CD8-positive, alpha-beta memory T cell (primary cell): ENCODE measurements at places on chromosomes 2 and 18. TPM values are rescaled to one million over a fixed set of nuclear protein-coding genes. Genes with fewer than 3 reads are reported as not detected.

DNA sequence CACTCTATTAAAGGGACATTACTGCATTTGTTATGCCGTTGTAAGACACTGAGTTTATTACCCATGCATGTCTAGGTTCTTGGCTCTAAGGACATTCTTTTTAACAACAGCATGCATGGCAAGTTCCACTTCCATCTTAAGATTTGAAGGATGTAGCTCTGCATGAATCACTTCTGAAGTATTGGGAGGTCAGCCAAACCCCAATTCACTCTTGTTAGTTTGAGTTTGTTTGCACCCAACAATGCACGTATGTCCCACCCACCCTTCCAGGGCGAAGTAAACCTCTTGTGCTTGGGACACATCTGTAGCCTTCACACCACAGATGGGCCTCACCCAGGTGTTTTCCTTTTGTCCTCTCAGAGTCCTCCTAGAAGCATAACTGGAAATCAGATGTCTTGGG is 5.6 kb upstream of the LAMA3 start:
- no peak for DNase-seq

- DNase-seq: no peak
These were observed 1342.0 kb upstream of the ZEB2 start for GRCh38 chr2:145861940-145862339.

- peak; percentile 33 for DNase-seq
These were observed 89.5 kb upstream of the STK39 start for GRCh38 chr2:168336786-168337388.

GRCh38 chr2:45919711-45920111 is 268.2 kb downstream of the PRKCE start:
- no peak for DNase-seq

- no peak for DNase-seq
These were observed 56.8 kb downstream of the NXPH2 start for GRCh38 chr2:138723196-138723987.

DNA sequence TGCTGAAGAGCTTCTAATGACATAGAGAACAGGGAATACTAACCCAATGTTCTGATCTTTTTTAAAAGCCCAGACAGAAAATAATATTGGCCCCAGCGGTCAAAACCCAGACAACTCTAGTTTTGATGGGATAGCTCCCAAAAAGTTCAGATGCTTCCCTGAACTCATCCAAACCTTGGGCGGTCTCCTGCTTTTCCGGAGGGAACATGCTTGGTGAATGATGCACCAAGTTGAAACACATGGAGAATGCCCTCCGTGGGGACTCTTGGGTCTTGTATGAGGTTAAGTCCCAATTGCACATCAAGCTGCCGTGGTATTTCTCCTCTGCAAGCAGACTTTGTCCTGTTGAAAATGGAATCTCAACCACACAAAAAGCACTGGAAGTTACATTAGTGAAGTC is 120.7 kb upstream of the CTAGE1 start:
- DNase-seq: no peak

DNA sequence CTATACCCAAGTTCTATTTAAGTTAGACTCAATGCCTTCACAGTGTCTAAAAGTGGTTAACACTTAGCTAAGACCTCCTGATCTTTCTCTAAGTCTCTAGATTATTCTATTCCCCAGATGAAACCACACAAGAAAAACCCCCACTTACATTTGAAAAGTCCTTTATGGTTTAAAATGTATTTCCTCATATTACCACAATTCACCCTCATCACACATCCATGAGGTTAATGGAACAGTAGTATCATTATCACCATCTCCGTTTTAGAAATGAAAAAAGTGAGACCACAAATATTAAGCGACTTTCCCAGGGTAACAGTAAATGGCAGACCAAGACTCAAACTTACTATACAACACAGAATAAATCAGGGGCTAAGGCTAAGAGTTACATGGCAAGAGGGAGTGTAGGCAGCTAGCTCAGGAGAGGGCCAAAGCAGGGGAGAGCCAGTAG is 28.6 kb downstream of the EPG5 start:
- DNase-seq: no peak

DNA sequence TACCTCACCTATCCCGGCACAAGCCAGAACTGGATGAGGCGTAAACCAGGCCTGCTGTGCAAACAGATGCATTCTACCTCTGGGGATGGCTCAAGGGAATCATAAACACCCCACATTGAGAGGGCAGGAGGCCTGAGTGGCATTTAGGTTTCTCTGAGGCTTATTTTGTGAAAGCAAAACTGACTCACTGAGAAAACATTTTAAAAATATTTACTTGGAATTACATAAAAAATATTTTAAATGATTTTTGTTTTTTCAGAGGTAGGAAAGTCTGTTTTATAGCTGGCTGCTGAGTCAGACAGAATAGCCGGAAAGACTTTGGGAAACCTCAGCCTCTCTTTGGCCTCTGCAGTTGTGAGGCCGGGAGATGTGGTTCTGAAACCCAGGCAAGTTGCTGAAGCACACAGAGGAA is 244.1 kb downstream of the NCKAP5 start:
- DNase-seq: no peak

- peak; percentile 66 for DNase-seq
These were observed 111.8 kb downstream of the HDAC4 start for GRCh38 chr2:239288951-239289511.

- no peak for DNase-seq
These were observed 100.7 kb upstream of the CCDC195 start for GRCh38 chr2:224816816-224817215.

DNA sequence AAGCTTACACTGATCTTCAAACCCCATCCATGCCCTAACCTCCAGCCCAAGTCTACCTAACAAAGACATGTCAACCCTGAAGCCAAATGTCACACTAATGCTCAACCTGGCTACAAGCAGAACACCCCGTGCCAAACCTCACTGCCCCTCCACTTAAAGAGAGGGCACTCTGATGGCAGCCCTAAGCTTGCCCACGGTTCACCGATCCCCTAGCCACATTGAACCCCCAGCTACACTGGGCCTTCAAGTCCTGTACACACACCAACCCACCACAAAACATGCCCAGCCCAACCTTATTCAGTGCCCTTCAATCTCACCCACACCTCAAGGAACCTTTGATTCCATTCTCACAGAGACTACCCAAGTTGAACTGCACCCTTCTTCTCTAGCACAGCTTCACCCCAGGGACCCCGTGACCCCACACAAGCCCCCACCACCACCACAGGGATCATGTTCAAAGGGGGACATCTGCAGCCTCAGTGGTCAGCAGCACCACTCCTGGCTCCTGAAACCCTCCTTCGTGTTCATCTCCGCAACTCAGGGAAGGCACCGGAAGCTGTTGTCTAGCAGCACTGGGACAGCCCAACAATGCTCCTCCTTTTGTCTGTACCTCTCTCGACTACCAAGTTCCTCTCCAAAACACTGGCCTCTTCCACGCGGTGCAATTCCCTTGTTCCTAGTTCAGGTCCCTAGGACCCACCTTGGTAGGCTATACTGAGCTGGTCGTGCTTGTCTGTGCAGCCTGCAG is 218.8 kb downstream of the CYP26B1 start:
- no peak for DNase-seq

Gene ZNF519
- 9.9 TPM for total RNA-seq

Gene G6PC2
- not detected for total RNA-seq
